Muscle of arm (tissue), 14 donors: ENCODE measurements at places on chromosomes 6 and 20.

DNA sequence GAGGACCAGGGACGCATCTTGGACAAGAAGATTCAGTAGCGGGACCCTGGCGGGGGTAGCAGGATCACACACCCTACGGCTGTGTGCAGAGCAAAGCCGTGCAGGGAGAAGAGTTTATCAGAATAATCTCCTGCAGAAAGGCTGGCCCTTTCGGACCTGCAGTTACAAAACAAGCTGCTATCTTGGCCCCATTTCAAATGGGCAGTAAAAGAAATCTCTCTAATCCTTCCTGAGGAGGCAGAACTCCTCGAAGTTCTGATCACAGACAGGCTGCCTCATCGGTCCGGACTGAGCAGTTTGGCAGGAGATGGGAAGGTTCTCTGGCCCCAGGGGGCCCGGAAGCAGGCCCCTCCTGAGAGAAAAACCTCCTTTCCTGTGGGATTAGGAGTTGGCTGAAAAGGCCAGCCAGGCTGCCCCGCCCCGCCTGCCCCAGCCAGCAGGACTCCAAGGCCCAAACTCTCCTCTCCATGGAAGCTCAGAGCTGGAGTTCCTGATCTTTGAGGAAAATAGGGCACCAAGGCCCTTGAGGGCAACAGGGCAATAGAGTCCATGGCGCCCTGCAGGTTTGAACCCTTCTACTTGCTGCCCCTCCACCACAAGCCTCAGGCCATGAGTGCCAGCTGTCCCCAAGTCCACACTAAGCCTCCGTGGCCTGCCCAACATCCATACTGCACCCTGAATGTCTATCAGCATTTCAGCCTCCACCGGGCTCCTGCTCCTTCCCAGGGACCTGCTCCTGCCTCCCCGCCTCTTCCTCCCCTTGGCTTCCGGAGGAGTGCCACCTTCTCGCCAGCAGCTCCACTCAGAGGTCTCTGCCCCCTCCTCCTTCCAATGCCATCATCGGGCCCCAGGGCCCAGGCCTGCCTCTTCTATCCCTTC lies 141.3 kb downstream of the PREX1 start:
- DNase-seq: no peak

- no peak for DNase-seq
These were observed 113.9 kb downstream of the MBOAT1 start for GRCh38 chr6:20098267-20098876.

DNA sequence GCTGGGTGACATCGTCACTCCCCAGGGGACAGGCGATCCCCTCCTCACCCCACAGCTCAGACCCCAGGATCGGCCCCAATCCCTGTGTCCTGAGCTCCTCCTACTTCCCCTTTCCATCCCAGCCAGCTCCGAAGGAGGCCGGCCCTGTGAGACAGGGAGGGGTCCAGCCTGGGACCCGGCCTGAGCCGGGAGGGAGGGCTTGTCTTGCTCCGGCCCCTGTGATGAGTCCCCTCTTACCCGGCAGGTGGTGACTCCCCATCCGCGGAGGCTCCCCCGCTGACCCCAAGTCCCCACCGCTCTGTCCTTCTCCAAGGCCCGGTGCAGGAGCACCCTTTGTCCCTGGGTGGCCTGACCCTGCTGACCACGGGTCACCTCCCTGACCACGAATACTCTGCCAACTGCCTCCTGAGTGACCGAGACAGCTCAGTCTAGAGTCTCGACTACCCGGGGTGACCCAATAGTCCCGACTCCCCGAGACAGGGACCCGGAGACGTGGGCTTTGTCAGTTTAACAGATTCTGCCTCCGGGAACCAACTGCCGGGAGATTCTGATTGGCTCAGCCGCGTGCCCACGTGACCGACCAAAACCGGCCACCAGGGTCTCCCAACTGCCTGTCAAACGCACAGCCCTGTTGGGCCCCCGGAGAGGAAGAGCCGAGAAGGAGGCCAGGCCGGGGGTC lies 187.4 kb upstream of the PROKR2 start:
- DNase-seq: peak; percentile 57

DNA sequence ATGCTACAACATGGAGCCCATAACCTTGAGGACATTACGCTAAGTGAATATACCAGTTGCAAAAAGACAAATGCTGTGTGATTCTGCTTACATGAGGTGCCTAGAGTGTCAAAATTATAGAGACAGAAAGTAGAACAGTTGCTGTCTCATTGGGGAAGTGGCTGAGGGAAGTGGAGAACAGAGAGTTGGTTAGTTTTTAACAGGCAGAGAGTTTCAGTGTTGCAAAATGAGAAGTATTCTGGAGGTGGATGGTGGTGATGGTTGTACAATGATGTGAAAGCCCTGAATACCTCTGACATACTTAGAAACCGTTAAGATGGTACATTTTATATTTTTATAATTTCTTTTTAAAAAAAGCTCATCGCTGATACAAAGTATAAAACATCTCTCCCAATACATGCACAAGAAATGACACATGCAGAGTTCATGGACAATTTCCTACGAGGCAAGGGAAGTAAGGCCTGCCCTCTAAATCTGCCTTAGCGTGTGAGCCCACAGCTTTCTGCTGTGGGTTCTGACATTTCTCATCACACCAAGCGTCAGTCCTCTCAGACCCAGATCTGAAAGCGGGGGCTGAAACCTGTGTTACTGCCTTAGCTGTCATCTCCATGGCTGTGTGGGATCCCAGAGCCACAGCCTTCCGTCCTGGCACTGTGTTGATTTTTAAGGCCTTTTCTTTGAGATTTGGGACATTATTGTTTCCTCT lies 126.0 kb downstream of the RNASET2 start:
- no peak for DNase-seq

GRCh38 chr20:15445056-15445840 lies 1107.8 kb upstream of the FLRT3 start:
- peak; percentile 31 for DNase-seq

- DNase-seq: no peak
These were observed 383.3 kb upstream of the CITED2 start for GRCh38 chr6:139757784-139758183.

GRCh38 chr6:149963462-149964307 lies at the start of gene ULBP1:
TSS of gene ULBP1 (plus strand) at chr6:149963943. CDS start at chr6:149964050, 107 bp downstream.
- peak; percentile 87 for DNase-seq

DNA sequence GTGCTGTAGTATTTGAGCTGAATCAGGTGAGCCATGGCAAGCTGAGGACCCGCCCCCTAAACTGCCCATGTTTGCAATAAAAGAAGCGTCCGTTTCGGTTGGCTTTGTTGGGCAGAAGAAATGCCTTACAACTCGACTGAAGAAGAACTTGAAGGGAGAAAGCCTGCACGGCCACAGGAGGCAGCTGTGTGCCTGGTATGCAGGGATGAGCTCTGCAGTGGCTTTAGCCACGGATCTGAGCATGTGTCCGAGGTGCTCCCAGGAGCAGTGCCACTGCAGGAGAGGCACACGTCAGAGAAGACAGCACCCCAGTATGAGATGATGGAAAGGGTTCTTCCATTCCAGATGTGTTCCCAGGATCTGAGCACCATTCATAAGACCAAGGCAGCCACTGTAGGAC lies 23.5 kb downstream of the KIZ start:
- no peak for DNase-seq

DNA sequence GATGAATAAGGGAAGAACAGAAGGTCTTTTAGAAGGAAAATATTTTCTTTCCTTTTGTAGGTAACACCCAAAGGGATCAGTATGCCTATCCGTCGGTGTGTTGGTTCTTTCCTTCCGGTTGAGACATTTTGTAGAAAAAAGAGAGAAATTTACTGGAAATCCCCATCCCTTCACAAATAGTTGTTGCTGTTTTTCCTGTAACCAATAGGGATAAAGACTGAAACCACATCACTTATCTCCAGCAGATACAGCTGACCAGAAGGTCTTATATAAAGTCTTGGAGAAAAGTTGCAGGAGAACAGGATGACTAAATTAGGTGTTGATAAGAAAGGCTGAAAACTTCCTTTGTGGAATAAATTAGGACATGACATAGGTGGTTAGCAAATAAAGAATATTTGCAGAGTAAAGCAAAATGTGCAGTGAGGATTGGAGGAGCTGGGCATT lies 14.8 kb upstream of the HLA-DRB1 start:
- DNase-seq: no peak
